NCI-H1694 treated with DMSO at 0.1 percent for 48 hours (cell line): ENCODE measurements at places on chromosomes 16 and 17.

DNA sequence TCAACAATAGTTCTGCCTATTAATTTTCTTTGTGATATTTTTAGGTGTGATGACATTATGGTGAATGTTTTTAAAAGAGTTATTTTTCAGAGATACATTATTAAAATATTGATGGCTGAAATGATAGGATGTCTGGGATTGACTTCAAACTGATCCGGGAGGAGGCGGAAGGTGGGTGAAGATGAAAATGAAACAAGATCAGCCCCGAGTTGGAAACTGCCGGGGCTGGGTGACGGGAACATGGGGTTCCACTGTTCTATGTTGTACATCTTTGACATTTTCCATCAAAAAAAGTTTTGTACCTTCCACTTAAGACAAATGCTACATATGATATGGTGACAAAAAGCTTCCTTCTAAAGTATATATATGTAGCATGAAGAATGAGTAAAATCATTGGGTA lies 336.9 kb downstream of the XYLT1 start:
- no peak for DNase-seq

DNA sequence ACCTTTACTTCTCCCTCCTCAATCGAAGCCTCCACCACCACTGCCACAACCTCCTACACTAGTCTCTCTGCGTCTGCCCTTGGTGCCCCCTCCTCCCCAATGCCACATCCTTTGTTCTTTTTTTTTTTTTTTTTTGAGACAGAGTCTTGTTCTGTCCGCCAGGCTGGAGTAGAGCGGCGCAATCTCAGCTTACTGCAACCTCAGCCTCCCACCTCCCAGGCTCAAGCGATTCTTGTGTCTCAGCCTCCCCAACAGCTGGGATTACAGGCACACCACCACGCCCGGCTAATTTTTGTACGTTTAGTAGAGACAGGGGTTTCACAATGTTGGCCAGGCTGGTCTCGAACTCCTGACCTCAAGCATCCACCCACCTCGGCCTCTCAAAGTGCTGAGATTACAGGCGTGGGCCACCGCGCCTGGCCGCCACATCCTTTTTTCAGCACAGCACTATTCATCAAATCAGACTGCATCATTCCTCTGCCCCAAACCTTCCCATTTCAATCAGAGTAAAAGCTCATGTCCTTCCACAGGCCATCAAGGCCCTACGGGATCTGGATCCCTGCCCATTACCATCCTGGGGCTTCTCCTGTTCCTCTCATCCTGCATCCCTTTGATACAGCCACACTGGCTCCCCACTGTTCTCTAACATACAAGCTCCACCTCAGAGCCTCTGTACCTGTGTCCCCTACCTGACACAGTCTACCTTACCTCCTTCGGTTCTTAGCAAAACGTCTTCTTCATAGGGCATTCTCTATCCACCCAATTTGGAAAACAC lies 2.0 kb downstream of the KLHL11 start:
- DNase-seq: no peak

DNA sequence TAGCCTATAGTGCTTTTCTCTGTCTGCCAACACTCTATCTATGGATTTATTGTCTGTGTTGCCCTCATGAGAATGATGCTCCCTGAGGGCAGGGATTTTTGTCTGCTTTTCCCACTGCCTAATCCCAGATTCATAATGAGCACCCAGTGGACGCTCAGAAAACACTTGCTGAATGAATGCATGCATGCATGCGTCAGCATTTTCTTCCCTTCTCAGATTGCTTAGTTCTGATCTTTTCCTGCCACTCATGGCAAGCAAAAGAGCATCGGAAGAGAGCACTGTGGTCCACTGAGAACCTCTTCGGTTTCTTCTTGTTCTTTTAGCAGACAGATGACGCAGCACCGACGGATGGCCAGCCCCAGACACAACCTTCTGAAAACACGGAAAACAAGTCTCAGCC lies 246.8 kb downstream of the RBFOX1 start:
- DNase-seq: no peak

GRCh38 chr17:68035131-68035522 lies 408 bp upstream of the KPNA2 start:
- peak; percentile 95 for DNase-seq

- peak; percentile 14 for DNase-seq
These were observed 10.6 kb upstream of the TMIGD1 start for GRCh38 chr17:30344283-30345088.

DNA sequence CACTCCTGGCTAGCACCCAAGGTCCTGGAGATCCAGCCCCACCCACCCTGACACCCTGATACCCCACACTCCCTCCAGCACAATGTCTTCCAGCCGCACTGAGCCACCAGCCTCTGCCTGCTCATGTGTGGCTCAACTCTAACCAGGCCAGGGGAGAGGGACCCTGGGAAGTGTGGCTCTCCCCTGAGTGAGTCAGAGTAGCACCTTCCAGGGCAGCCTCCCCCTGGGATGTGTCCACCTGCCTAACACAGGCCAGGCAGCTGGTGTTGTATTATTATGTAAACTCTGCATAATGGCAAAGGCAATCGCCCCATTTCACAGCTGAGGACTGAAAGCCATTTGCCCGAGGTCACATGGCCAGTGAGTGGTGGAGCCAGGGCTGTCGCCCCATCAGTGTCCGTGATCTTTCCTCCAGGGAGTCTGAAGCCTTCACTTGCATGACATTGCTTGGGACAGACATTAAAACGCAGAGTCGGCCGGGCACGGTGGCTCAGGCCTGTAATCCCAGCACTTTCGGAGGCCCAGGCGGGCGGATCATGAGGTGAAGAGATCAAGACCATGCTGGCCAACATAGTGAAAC lies 84.2 kb upstream of the FOXF1 start:
- no peak for DNase-seq

DNA sequence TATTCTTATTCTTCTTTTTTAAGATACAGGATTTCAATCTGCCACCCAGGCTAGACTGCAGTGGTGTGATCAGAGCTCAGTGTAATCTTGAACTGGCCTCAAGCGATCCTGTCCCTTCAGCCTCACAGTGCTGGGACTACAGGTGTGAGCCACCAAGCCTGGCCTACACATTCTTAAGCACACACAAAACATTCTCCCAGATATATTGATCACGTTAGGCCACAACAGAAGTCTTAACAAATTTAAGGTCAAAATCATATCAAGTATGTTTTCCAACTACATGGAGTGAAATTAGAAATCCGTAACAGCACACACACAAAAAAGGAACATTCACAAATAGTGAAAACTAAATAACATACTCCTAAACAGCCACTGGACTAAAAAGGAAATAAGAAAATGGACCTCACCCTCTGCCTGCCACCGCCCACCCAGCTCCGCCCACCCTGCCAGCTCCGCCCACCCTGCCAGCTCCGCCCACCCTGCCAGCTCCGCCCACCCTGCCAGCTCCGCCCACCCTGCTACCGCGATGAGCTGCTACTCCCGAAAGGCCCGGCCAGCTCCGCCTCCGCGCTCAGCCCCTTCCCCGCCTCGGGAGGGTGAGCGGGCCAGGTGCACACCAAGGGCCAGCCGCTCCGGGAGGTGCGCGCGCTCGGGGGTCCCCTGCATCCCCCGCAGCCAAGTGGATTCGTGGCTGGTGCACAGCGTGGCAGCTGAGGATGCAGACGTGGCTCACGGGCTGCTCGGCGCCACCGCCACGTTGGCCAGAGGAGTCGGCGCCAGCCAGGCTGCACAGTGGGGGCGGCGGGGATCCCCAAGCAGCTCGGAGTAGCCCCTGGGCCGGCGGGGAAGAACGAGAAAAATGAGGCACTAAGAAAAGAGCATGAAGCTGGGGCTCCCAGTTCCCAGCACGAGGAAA lies 41.2 kb downstream of the C16orf87 start:
- DNase-seq: no peak

DNA sequence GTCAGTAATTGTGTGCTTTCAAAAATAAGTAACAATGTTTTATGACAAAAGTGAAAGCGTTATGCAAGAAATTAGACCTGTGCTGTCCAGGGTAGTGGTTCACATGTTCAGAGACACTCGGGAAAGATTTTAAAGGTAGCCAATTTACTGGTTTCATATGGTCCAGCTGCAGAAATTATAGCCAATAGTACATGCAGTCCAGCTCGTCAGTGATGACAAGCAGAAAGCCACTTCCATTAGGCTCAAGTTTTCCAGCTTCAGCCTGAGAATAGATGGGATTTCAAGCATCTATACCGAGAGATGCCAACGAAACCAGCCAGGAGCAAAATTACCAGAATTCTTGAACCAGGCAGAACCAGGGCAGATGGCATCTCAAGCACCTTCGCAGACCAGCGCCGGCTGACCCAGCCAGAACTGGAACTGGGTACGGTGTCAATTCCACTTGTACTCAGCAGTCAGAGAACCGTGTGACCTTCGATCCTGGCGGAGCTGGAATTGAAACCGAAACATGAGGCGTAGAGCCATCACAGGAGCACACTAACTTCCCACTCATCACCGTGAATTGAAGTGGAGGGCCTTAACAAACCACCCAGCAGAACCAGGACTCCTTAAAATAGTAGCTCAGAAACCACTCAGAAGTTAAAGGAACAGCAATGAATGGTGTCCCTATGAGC lies 207.9 kb upstream of the HSBP1 start:
- DNase-seq: no peak

DNA sequence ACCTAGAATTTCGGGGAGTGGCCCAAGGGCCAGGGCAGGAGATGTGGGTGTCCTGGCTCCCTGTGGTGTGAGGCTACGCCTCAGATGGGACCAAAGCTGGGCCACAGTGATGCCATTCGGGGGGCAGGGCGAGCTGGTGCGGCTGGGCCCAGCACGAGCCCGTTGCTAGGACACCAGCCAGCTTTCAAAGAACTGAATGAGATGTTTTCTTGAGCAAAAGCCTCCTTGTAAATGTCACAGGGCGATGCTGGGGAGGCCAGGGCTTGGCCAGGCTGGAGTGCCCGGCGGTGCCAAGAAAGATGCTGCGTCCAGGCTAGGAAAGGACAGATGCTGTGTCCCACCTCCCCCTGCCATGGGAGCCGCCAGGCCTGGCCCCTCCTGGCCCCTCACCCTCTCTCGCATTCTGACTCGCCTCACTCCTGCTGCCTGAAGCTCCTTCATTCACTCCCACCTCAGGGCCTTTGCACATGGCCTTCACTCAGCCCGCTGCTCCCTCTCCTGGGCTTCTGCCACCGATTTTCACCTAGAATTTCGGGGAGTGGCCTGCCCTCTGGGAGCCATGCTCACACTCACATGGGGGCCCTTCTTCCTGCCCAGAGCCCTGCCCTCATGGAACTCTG lies 39.1 kb downstream of the CPNE2 start:
- no peak for DNase-seq

DNA sequence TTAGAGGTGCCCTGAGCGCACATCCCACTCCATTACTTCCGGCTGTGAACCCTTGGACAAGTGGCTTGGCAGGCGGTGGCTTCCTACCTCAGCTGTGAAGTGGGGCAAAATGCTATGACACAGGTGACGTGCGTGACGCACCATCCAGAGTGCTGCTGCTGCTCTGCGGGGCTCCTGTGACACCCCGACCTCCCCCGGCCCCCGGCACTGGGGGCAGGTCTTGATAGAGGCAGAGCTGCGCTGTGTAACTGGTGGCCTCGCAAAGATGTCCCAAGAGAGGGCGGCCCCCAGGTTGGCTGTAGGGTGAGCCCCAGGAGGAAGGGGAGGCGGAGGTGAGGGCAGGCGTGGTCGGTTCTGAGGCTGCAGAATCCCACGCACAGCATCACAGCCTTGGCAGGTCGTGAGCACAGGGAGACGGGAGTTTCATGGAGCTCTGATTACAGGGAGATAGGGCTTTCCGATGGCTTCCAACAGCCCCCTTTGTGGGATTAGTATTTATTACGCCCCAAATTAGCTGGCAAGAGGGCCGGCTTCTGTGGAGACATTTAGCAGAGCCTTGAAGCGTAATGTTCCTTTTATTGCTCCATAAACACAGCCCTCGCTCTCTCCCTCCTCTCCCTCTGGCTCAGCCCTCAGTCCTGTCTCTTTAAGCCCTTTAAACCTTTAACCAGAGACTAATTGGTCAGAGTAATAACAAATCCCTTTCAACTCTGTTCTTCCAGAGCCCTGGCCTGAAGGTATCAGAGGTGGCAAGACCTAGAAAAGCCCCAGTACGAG lies 328.1 kb downstream of the C16orf95 start:
- no peak for DNase-seq

- no peak for DNase-seq
These were observed 51.8 kb upstream of the ENDOV start for GRCh38 chr17:80363120-80363515.

GRCh38 chr16:79598348-79599181 lies 2.0 kb downstream of the MAF start:
- no peak for DNase-seq

GRCh38 chr16:85591381-85591780 lies 21.7 kb upstream of the GSE1 start:
- no peak for DNase-seq

DNA sequence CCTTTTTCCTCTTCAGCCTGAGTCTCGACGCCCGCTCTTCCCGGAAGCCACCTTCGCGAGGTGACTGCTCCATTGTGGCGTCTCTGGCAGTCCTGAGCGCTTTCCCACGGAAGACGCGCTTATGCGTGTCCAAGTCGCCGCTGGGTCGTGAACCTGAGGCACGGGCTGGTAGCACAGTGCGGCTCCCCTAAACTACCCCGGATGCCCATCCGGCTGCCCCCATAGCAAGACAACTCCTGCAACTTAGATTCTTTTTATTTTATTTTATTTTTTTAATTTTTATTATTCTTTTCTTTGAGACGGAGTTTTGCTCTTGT lies 2.1 kb upstream of the ESRP2 start:
- DNase-seq: no peak

GRCh38 chr17:15436473-15437302 lies 30.7 kb downstream of the CDRT4 start:
- DNase-seq: no peak

GRCh38 chr17:67689534-67690177 lies 28.1 kb upstream of the NOL11 start:
- peak; percentile 70 for DNase-seq

- DNase-seq: no peak
These were observed 16.0 kb downstream of the ENGASE start for GRCh38 chr17:79090443-79091225.

DNA sequence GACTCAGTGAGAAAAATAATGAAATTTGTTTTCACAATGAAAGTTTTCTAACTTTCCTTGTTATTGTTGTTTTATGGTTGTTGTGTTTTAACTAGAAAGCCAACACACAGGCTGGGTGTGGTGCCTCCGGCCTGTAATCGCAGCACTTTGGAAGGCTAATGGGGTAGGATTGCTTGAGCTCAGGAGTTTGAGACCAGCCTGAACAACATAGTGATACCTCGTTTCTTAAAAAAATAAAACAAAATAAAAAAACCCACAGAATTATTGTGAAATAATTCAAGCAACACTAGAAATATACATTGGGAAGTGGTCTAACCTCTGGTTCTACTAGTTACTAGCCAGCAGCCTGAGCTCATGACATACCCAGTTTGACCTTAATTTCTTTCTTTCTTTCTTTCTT lies 630 bp downstream of the MILR1 start:
- no peak for DNase-seq

- no peak for DNase-seq
These were observed 13.0 kb downstream of the NLRP1 start for GRCh38 chr17:5571281-5571680.

DNA sequence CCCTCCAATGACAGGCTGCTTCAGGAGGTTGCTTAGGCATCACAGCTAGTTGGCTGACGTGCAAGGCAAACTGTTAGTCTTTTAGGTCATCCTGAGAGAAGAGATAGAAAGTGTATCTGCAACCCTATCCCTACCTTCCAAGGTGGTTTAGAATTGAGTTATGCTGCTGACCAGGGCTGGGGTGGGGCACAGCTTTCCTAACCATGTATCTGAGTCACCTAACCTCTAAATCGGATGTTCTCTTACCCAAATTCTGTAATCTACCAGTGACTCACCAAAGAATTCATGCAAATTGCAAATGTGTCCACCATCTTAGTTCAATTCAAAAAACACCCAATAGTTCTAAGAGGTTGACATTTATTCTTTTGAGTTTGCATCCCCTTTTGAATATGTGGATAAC lies 107.2 kb upstream of the DYNLRB2 start:
- DNase-seq: no peak
